ENCODE measurements at places on chromosomes 7 and 10.

GRCh38 chr10:17814973-17815372, 5.8 kb downstream of the MRC1 start:
- DNase-seq = no peak

GRCh38 chr10:16942381-16943078, 125.3 kb upstream of the RSU1 start:
- no peak for DNase-seq

DNA sequence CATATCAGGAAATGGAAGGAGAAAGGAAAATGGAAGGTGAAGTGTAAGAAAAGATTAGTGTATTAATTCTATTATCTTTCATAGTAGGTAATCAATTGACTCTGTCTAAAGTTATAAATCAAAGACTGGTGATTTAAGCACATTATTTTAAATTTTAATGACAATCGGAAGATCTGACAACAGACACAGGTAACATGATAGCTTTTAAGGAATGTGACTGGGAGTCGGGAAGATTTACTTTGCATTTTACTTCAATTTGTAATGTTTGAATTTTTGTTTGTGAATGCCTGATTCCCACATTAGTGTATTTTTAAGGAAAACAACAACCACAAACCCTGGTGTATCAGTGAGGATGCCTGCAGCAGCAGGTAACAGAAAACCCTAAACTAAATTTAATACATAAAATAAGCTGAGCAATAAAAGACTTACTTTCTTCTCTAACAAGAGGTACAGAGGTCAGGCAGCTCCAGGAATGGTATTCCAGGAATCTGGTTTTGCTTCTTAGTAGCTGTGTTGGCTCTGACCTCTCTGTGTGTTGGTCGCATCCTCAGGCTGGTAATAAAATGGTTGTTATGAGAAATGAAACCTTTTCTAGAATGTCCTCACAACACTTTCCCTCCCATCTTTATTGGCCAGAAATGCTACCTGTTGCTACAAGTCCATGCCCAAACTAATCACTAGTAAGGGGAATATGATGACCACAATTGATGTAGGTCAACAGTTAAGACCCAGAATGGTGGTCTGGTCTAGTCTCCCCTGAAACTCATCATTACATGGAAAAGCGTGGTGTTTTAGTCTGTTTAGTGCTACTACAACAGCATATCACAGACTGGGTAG, 12.2 kb downstream of the DNAJB9 start:
- peak; percentile 26 for DNase-seq

DNA sequence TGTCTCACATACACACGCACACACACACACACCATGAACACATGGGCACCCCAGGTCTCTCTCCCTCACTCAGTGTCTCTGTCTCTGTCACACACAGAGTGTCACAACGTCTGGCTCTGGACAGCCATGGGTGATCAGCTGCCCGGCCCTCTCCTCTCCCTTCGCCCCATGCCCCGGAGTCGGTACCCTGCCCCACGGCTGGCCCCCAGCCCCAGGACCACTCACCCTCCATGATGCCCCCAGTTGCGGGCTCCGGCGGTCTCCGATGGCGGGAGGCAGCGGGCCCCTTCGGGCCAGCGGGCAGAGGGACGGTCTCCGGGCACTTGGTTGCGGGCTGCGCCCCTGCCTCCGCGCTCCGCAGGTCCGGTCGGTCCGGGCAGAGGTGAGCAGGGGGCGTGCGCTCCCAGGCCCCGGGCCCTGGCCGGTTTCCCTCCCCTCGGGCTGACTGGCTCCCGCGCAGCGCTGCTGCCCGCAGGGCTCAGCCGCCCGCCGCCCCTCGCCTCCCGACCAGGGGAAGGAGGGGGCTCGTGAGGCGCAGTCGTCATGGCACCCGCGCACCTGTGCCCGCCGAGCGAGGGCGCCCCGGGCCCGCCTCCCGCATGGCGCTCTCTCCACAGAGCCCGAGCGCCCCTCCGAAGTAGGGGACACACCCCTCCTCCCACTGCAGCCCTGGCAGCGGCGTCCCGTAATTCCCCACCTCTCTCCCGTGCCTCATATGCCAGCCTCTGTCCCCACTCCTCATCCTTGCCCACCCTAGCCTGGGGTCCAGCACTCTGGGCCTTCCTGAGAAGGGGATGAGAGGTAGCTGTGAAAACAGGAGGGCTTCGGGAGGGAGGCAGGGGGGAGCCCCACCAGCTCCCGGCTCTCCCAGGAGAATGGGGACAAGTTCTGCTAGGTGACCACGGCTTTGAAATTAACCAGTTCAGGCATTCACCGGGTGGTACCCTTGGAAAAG, at the start of gene NPFFR1:
NPFFR1 (minus strand) TSS at position 560 of the 955 bp plus-strand sequence; CDS start at position 232, 328 bp downstream.
- DNase-seq = no peak

- DNase-seq = no peak
Measured at GRCh38 chr7:11638011-11638774, 193.8 kb downstream of the THSD7A start.

DNA sequence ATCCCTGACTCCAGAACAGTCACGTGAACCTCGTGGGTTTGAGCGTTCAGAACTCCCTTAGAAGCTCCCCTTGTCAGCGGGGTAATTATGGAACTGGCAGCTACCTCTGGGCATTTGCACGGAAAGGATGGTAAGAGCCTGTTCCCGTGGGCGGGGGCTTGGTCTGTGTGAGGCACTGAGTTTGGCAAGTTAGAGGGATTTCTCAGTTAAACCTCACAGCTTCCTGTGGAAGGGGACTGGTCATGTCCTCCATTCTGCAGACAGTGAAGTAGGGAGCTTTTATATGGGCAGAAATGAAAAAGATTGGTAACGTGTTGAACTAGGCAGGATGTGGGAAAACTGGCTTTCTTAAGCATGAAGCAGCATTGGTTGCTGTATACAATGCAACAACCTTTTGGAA, 16.0 kb downstream of the PALD1 start:
- no peak for DNase-seq

DNA sequence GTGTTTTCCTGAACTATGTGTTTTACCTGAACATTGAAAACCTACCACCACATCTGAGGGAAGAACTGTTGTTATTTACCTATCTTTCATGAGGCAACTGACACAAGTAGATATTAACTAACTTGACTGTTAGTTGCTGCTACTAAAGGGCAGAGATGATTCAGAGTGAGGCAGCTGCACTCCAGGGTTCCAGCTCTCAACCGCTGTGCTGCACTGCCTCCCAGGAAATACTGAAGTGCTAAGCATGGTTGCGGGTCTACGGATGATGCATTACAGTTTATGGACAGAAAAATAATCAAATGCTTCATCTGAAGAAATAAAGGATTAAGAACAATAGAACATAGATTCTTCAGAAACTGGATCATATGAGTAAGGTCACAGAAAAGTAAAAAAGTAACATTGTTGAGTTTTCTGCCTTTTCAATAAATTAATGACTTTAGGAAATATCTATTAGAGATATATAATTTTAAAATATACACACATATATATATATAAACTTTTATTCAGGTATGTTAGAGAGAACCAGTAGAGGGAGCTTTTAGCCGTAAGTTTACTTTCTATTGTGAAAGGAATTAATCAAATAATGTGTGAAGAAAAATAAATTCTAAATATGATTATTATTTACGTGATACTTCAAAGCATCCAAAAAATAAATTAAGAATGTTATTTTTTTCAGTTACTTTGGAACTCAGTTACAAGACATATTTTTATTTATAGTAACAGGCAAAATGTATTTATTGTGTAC, 620.0 kb downstream of the CNTNAP2 start:
- DNase-seq = no peak

DNA sequence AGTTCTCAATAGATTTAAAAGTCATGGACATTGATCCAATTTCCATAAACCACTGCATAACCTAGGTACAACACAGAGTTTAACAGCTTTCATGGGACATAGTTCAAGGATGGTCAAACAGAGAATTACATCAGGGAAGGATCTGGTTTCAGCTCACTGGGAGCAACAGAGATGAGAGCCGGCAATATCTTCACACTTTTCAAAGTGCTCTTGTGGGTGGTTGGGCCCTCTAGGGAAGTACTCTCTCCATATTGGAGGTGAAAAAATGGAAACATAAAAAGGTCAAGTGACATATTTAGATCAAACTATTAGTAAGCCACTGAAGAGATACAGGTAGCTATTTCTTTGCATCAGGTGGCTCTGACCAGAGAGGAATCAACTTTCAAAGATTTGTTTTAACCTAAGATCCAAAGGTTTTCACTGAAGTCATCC, 61.8 kb upstream of the LRRN3 start:
- no peak for DNase-seq

GRCh38 chr7:67595431-67596180, 599.0 kb downstream of the TYW1 start:
- DNase-seq = no peak

- DNase-seq = no peak
Measured at GRCh38 chr10:54650547-54650946, 150.5 kb downstream of the PCDH15 start.

- DNase-seq = no peak
Measured at GRCh38 chr7:40716052-40716451, 581.2 kb downstream of the SUGCT start.

GRCh38 chr10:2953495-2953894, 113.9 kb upstream of the PFKP start:
- DNase-seq = no peak

GRCh38 chr7:87312215-87312865, 33.1 kb upstream of the CROT start:
- DNase-seq = peak; percentile 73

DNA sequence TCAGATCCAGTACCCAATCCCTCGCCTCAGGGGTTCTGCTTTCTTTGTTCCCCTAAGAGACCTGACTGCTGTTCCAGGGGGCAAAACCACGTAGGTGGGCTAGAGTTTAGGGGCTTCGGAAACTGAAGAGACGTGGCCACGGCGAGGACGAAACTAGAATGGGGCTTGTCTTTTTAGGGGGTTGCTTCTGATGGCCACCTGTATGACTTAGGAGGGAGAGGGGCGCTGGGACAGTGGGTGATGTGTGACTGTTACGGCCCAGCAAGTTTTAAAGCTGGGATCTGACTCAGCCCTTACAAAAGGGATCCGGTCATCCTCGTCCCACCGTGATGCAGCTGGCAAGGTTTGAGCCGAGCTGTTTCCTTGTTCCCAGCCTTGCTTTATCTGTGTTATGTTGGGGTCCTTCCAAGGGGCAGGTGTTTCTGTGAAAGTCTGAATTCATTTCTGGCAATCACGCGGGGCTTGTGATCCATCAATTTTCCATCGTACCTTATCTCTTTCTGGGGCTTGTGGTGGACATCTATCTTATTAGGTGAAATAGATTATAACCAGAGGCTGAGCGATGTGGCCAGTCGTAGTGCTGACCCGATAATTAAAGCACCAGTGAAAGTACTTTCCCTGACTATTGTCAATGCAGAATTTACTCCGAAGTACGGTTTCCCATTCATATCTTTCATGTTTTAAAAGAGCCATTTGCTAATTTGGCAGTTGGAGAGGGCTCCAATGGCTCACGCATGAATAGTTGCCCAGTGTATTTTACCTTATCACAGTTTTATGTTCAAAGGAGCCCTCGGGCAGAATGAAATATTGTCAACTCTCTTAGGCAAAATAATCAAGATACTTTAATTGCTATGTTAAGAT, 830 bp downstream of the MET start:
- DNase-seq = peak; percentile 38

DNA sequence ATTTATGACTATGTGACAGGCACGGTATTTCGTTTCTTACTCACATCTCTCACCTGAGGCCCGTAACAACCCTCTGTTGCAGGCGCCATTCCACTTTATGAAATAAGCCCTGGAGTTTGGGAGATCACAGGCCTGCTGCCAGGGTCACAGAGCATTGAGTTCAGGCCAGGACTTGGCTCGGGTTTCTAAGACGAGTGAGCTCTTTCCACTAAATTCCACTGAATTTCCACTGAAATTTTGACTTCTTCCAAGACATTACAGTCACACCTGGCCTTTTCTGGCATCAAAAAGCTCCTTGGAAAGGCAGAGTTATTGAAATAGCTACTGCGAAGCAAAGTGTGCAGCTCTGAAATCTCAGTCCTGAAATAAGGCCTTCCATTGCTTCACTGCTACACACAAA, 282.8 kb upstream of the MGMT start:
- no peak for DNase-seq

GRCh38 chr10:99941942-99942820, 67.6 kb downstream of the DNMBP start:
- DNase-seq = no peak

DNA sequence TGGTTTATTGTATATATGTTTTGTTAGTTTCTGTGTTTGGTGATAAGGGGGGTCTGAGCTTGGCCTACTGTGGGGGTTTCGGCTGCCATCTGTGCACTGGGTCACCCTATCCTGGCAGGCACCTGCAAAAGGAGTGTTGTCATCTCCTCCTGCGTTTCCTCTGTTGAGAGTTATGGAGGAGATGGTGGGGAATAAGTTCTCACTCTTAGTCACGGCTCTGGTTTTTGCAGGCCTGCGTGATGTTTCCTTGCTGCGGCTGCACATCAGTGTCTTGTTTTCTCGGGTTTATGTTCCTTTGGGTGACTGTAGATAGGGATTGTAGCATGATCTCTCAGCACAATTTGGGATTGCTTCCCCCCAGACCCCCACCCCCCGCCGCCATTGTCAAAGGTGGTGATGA, 36.8 kb downstream of the CCM2 start:
- no peak for DNase-seq

GRCh38 chr7:18004372-18004771, 23.3 kb downstream of the PRPS1L1 start:
- DNase-seq = no peak

DNA sequence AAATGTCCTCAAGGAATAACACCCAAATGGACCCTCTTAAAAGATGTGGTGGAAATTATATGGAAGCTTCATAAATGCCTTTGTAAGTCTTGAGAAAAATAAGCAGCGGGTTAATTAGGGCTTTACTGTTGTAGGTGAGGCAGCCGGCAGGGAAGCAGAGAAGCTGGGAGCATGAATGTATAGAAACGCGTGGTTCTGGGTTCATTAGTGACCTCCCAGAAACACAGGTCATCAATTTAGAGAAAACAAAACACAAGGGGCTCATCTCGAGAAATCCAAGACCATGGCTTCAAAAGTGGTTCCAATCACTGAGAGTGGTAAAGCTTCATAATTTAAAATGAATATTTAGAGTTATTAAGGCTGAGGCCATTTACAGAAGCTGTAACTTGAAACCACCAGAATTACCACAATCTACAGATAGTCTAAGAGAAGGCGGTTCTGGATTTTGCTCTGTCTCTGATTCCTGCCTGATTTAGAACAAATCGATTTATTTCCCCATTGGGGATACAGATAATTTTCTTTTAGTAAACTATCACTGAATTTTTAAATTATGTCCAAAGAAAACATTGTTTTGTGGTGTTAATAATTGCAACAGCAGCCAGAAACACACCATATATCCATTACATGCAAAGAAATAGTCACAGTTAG, 20.7 kb downstream of the GARIN1A start:
- DNase-seq = no peak

Data from AG08396 (cell line).